Tracheal epithelial cell (primary cell): ENCODE measurements at places on chromosomes 7 and 10. TPM values are rescaled to one million over a fixed set of nuclear protein-coding genes. Genes with fewer than 3 reads are reported as not detected.

PIP gene
- not detected in 2 replicates for total RNA-seq

PON3 gene
- total RNA-seq = 0.96 and 3.6 TPM in 2 replicates

TLL2 gene
- 0.85 and 5.3 TPM in 2 replicates for total RNA-seq

TMEM270 gene
- not detected in 2 replicates for total RNA-seq

ZNF37A gene
- total RNA-seq = 7.7 and 9.2 TPM in 2 replicates

STAG3 gene
- total RNA-seq = 0.72 and 1.3 TPM in 2 replicates

PRKG1 gene
- 0.24 and 0.43 TPM in 2 replicates for total RNA-seq

GRM3 gene
- total RNA-seq = not detected in 2 replicates

CYP3A7 gene
- not detected in 2 replicates for total RNA-seq
